ENCODE measurements at places on chromosomes 6 and 20.

GRCh38 chr20:20292472-20292871 lies 75.4 kb upstream of the INSM1 start:
- no peak for DNase-seq

DNA sequence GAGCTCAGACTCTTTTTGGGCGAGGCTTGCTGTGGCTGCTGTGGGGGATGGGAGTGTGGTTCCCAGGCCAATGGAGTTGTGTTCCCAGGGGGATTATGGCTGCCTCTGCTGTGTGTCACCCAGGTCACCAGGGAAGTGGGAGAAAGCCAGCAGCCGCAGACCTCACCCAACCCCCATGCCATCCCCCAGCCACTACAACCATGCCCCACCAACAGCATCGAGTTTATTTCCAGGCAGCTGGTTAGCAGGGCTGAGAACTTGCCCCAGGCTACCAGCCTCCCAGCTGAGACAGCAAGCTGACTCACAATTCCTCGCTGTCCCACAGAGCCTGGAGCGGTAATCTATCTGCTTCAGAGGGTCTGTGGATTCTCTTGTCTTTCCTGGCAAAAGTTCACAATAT lies 331.7 kb downstream of the FRK start:
- no peak for DNase-seq

DNA sequence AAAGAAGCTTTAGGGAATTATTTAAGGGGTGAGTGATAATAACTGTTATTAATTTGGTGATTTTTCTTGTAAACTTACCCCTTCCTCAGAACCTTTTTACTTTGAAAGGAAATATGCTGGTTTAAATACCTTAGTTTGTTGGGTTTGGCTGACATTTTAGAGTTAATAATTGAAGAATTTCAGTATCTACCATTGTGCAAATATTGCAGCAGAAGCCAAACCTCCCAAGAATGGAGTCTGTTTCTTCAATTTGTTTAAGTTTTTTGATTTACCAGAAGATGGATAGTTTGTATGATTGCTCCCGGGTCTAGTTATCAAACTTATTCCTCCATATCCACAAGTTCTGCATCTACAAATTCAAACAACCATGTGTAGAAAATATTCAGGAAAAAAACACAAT lies 77.1 kb downstream of the ATRN start:
- no peak for DNase-seq

- no peak for DNase-seq
Observed at GRCh38 chr6:164252948-164253347, 838.4 kb downstream of the QKI start.

GRCh38 chr6:167927246-167927645 lies 70.2 kb upstream of the KIF25 start:
- no peak for DNase-seq

DNA sequence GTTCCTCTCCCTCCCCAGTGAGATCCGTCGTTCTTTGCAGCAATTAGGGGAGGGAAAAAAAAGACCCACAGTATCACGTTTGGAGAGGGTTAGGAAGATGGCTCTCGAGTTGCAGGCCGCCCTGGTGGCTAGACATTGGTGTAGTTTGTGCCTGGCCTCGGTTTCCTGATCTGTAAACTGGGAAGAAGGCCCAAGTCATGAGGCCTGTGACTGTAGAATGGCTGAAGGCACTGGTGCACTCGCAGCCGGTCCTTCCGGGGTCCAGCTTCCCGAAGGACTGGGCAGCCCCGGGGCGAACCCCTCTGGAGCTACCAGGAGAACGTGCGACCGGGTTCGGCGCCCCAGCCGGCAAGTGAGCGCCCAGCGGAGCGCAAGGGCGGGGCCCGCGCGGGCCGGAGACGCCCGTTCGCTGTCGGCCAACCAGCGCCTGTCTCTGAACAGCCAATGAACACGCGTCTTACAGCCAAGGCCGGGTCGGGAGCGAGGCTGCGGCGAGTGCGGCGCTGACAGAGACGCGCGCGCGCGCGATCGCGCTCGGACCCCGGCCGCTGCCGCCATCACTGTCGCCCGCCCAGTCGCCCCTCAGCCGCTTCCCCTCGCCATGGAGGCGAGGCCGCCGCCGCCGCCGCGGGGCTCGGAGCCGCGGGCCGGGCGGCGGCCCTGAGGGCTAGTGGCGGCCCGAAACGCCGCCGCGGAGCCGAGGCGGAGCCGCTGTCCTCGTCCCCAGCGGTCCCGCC lies at the start of gene PTPRA:
Gene PTPRA (plus strand): TSS at position 472 of the 737 bp plus-strand sequence. CDS start 90,797 bp downstream, outside the sequence.
- peak; percentile 90 for DNase-seq
